Cardiac muscle cell (in vitro differentiated cells and primary cell): ENCODE measurements at places on chromosomes 12 and 14.

- DNase-seq, result no peak
These were observed 11.4 kb downstream of the DLGAP5 start for GRCh38 chr14:55180006-55180405.

DNA sequence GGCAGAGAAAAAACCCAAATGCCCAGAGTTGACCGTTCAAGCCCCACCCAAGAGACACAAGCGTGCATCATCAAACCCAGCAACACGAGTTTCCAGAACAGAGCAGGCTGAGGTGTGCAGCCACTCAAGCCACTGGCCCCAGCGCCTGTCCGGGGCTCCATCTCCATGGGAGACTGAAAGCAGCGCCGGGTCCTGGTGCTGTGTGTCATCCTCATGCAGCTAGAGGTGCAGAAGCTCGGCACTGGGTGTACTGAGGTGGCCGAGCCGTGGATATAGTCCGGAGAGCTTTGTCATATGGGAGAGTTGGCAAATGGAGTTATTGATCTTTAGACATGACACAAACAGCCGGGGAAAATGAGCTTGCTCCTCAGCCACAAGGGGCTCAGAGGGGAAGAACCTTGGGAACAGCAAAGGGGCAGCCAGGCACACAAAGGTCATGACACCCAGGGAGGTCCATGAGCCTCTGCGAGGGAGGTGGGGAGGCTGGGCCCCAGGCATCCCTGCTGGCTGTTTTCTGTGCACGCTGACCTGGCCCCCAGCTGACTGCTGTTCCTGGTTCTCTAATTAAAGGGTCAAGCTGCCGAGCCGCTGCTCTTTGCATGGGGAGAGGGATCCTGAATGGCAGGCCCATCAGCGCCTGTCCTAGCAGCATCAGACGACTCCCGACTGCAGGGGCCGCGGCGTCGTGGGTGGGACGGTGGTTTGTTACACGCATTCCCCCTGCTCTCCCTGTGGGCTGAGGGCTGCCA is 145.4 kb upstream of the SFSWAP start:
- no peak for DNase-seq

DNA sequence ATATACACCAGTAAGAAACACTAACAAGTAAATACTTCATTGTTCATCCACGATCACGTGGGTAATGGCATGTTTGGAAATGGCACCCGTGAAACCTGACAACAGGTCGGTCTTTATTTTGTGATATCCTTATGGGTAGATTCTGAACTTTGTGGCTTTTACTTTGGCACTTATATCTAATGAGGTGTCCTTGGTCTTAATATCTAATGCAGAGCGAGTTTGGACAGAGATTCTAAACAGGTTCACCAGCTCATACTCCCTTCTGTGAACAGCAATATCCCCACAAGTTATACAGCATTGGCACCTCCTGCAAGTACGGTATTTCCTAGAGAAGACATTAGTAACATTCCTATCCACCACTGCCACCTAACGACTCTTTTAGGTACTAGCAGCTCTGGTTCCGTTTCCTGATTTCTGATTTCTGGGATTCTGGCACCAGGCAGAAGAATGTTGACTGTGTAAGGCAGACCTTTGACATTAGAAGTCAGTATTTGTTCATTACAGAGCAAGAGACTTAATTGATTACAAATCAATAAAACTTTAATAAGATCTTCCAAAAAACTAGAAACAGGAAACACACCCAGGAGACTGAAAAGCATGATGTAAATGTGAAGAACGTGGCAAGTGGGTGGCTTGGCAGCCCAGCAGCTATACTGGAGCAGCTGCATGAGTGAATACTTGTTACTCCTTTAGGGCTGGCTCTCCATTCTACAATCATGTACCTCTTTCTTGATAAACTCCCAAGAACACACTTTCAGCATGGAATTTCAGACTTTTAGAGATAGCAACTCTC is 2.5 kb downstream of the ANG start:
- peak; percentile 81 for DNase-seq

- peak; percentile 70 for DNase-seq
These were observed 59.1 kb downstream of the ISCA2 start for GRCh38 chr14:74552623-74553022.

DNA sequence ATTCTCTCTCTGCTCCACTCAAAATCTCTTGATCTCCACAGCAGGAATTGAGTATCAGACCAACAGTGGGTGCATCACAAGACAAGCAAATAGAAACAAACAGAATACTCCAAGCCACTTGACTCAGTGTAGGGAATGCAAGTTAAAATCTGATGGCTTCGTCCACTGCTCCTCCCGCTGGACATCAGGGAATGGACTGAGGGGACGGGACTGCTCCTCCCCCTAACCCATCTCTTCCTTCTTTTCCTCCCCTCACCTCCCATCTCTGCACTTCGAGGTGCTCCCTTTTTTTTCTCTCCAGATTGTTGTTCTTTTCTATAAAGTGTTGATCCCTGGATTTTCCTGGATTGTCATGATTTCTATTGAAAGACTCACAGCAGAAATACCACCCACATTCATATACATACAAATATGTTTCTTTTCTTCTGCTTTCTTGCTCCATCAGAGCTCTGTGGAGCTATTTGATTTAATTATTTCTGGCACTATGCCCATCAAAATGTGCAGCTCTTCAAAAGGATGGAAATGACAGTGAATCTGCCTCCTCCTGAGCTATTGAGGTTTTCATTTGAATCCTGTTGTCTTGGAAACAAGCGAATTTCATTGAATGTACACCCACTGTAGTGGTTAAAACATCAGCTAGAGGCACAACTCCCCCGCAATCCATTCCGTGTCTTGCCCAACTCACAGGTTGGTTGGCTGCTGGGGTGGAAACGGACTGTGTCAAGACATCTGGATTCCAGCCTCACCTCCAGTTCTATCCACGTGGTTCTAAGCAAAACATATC is 199.7 kb downstream of the SPTSSA start:
- no peak for DNase-seq

DNA sequence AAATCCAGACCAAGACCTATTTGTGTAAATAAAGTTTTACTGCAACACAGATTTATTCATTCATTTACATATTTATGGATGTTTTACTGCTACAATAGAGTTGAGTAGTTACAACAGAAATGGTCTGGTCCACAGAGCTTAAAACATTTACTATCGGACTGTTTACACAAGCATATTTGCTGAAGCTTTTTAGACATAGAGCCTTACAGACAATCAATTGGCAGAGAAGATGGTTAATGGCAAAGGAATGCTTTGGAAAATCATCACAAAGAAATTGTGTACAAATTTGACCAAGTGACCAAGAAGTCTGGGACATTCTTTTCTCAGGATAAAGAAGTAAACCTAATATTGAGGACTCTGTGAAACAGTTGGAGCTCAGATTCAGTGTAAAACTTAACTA is 504.3 kb downstream of the SLC16A7 start:
- no peak for DNase-seq

DNA sequence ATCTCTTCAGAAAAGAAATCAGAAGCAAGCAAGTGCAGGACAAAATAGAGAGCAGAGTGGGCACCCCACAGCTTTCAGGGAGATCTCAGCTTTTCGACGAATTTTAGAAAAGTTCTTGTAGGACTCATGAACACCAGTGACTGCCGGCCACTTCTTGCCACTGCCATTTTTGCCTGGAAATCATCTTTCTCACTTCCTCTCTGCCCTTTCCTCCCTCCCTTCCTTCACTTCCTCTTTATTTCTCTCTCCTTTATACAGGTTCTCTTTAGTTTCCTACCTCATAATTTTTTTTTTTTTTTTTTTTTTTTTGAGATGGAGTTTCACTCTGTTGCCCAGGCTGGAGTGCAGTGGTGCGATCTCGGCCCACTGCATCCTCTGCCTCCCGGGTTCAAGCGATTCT is 185.6 kb downstream of the APAF1 start:
- no peak for DNase-seq

- DNase-seq, result no peak
These were observed 214.8 kb downstream of the MSRB3 start for GRCh38 chr12:65492998-65493912.

DNA sequence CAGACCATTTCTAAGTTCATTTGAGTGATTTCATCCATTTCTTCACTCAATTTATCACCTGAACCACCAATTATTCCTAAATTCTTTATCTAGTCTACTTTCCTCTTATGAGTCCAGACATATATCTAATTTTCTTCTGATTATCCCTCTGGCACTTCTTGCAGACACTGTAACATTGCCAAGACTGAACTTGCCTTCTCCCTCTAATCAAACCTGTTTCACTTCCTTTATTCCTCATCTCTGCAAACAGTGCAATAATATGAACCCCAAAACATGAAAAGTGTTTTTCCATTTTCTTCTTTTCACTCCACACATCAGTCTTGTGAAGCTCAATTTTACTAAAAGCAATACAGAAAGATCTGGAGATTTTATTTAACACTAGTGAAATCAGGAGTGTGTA is 37.8 kb upstream of the PTPRQ start:
- no peak for DNase-seq

DNA sequence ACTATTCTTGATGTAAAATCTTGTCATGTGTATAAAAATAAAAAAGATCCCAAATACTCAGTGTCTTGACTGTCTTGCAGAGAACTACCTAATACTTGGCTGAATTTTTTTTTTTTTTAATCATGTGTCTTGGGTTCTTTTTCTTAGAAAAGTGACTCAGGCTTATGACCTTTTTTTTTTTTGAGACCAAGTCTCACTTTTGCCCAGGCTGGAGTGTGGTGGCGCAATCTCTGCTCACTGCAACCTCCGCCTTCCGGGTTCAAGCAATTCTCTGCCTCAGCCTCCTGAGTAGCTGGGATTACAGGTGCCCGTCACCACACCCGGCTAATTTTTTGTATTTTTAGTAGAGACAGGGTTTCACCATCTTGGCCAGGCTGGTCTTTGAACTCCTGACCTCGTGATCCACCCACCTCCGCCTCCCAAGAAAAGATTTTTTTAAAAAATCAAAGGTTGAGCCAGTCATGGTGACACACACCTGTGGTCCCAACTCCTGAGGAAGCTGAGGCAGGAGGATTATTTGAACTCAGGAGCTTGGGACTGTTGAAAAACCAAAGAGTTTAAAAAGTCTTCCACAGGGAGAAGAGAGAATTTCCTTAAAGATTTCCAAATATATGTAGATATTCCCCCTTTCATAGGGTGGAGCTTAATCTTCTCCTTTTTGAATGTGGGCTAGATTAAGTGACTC is 17.7 kb upstream of the TDG start:
- DNase-seq, result no peak

DNA sequence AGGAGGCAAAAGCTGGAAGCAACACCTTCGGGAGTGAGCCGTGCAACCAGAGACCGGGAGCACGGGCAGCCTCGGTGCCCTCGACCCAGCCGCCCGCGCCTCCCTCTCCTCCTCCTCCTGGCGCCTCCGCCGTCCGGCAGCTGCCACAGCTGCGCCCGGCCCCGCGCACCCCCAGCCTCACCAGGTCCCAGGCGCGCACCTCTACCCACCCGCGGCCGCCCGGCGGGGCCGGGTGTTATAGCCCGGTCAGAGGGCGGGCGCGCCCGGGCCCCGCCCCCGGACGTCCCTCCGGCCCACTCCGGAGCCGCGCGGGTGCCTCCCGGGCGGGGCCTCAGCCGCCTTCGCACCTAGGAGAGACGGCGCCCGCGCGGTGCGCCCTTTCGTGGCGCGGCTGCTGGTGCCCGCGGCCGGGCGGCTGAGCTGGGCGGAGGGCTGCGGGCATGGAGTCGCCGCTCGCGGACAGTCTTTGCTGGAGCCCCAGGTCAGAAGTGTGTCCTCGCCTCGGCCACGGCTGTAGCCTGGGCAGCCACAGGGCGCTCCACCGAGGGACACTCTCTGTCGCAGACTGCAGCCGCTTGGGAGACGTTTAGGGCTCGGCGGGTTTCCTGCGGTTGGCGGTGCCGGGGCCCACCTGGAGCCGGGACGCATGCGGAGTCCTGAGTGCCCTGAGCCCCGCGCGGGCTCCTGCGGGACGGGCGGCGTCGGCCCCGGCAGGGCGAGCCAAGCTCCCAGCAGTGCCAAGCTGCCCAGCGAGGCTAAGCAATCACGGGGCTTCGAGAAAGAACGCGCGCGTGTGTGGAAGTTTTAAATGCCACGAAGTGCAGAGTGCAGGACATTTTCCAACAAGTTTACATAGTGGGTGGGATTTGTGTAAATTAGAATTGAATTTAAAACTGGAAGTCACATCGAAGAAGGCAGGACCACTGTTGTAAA is at the start of gene CPM:
CPM (minus strand) TSS at position 211 of the 933 bp plus-strand sequence. CDS start 334 bp downstream, outside the sequence.
- peak; percentile 68 for DNase-seq

GRCh38 chr12:13811061-13811460 is 170.3 kb downstream of the GRIN2B start:
- no peak for DNase-seq

DNA sequence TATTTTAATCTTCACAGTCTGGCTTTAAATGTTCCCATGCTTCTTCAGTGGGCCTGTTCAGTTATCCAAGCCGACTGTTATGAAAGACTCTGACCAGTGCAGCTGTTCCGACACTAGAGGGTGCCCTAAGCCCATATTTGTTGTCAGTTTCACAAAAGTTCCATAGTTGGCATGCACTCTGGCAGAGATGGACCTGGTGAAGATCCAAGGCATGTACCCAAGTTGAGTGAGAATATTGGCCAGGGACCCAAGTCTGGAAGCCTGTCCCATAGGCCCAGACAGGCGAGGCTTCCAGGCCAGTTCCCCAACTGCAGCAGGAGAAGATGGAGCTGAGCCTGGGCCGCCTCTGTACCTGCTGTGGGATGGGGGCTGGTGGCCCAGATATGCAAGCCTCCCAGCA is 27.4 kb upstream of the GUCY2C start:
- peak; percentile 81 for DNase-seq

GRCh38 chr12:118025168-118025567 is 8.7 kb downstream of the RFC5 start:
- DNase-seq, result no peak

GRCh38 chr12:132163041-132163910 is 19.0 kb downstream of the NOC4L start:
- no peak for DNase-seq

DNA sequence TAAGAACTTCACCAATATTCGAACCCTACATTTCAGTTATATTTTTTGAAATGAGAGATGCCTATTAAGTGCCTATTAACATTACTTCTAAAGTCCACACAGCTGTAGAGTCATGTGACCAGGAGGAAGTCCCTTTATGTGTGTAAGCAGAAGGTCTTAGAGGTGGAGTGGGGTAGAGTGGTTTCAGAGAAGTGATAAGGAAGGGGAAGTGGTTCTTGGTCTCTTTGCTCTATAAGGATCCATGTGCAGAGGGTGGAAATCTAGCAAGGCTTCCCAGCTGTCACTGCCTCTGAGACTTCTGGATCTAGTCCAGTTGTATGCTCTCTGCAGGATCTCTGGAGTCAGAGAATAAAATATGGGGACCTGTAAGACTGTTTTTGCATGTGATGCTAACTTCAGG is 673.9 kb downstream of the FLRT2 start:
- DNase-seq, result no peak

DNA sequence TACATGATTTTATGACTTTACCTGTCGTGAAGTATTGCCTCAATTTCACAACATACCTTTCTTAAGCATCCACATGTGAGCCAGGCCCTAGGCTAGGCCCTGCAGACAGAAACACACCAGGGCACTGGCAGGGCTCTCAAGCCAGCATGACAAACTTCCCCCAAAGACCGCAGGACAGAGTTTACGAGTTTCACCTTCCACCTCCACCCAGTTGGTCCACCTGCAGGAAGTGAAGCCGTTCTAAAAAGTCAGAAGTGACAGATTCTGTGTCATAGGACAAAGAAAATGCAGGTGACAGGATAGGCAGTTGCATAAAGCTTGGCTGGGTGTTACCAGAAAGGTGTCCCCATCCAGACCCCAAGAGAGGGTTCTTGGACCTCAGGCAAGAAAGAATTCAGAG is 382.3 kb downstream of the PCNX1 start:
- no peak for DNase-seq
